ENCODE measurements at places on chromosomes 3 and 15.

DNA sequence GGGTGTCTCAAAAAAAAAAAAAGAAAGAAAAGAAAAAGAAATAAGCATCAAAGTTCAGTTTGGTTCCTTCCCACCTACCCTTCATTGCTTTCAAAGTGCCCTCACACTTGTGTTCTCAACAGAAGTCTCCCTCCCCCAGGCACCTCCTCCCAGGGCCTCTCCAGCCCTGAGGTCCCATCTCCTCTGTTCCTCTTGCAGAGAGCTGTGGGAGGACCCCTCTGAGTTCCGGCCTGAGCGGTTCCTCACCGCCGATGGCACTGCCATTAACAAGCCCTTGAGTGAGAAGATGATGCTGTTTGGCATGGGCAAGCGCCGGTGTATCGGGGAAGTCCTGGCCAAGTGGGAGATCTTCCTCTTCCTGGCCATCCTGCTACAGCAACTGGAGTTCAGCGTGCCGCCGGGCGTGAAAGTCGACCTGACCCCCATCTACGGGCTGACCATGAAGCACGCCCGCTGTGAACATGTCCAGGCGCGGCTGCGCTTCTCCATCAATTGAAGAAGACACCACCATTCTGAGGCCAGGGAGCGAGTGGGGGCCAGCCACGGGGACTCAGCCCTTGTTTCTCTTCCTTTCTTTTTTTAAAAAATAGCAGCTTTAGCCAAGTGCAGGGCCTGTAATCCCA, 6.1 kb downstream of the CYP1A2 start:
- no peak for DNase-seq

DNA sequence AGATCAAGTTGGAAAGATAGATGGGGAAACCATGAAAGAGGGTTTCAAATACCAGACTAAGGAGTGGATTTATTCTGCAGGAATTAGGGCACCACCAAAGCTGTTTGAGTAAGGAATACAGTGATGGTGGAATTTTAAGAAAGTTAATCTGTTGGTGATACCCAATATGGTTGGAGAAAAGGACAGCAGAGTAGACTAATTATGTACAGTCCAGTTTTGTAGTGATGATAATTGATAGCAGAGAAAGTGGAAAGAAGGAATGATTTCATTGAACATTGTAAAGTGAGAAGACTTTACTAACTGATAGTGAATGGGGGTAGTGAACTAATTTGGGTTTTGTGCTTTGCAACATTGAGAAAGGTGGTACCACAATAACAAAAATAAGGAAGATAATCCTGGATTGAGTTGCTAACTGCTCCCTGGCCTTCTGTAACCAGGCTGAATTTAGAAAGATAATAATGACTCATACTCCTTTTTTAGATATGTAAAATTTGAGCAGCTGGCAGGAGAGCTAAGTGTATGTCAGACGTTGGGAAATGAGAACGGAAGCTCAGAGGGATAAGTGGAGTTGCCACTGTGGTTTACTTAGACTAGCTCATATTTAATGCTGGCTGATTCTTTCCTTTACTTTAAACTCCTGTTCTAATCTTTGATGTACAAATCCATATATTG, 16.9 kb downstream of the TCAIM start:
- DNase-seq, result no peak

DNA sequence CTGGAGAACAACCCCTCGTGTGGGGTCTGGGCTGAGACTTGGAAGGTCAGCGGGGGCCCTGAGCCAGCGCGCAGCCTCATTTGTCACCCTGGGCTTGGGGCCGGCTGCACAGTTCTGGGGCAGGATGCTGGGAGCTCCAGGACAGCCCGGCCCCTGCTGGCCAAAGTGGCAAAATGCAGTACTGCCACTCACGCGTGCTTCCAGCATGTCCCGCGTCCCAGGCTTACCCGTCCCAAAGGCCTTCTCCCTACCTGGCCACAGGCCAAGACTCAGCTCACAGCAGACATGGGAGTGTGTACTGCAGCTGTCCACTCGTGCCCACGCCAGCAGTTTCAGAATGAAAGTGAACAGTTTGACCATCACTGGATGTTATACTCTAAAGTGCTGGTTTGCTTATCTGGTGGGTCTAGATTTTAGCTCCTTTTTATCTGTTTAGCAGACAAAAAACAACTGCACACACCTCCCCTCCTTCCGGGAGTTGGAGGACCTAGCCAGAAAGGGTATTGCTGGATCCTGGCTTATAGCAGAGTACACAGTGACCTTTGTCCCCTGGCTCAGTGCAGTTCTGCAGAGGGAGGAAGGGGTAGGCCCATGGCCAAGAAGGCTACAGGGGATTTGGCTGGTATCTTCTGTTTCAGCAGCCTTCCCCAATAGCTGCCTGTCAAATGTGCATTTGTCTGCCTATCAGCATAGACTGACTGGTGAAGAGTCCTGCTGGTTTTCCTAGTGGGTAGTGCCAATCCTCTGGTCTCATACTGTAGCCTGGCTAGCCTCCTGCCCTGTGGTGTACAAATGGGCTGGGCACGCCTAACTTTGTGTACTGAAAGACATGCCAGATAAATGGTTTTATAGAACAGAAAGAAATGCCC, 23.2 kb upstream of the IP6K2 start:
- DNase-seq, result no peak

- no peak for DNase-seq
Measured at GRCh38 chr15:60973637-60974415, 255.3 kb downstream of the RORA start.

GRCh38 chr3:40661284-40661683, 136.5 kb downstream of the ZNF621 start:
- DNase-seq, result no peak

- no peak for DNase-seq
Measured at GRCh38 chr15:63545520-63545919, 41.1 kb downstream of the USP3 start.

DNA sequence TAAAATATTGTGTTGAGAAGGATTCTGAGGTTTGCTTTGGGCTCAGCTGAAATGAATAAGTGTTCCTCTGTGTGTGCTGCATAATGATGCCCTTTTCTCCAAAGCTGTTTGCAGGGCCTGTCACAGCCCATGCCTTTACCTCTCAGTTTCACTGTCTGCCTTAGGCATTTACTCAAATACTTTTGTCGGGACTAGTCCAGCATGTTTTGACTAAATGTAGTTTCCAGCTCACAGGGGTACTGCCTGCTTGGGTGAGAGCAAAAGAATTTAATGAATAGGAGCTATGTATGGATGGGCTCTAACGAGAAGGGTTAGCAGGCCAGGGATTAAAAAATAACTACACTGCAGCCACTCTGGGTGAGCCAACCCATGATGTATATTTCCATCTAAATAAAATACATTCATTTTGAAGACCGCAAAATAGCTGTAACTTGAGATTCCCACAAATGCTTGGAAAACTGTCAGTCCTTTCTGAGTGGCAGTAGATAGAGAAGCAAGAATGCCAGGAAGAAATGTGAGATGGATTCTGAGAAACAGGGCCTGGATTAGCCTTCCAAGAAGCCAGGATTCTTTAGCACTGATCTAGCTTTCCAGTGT, 549.2 kb upstream of the TBL1XR1 start:
- DNase-seq, result no peak

- DNase-seq, result no peak
Measured at GRCh38 chr3:94522488-94522887, 459.6 kb downstream of the NSUN3 start.

GRCh38 chr3:160162440-160162839, 62.8 kb upstream of the C3orf80 start:
- DNase-seq, result no peak

DNA sequence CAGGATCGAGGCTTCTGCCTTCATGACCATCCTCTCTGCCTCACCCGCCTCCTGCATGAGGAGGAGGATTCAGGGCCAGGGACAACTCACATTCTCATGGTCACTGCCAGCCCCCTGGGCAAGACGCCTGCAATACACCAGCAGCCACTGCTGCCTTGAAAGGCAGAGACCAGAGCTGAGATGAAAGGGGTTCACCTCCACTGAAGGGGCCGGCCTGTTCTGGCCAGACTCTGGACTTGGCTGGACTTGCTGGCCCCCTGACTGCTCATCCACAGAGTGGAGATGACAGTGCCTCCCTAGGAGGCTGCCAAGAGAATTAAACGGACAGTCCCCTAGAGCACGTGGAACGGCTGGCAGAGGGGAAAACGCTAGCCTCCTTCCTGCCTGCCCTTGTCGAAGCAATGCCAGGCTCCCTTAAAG, 35.2 kb downstream of the MGLL start:
- no peak for DNase-seq

DNA sequence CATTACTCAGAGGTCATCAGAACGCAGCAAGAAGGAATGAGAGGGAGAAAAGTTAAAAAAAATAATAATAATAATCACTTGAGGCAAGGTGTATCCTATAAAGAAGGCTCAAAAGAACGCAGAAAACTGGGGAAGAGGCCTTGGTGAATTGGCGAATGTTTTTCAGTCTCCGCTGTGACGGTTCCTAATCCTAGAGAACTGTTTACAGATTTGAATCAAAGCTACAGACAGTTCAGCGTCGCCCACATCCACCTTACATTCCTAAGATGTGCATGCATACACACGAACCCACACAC, 634 bp downstream of the ZMAT3 start:
- no peak for DNase-seq

- DNase-seq, result no peak
Measured at GRCh38 chr15:66586155-66586976, 20.6 kb upstream of the LCTL start.

GRCh38 chr3:177451864-177452830, 254.9 kb upstream of the TBL1XR1 start:
- peak; percentile 38 for DNase-seq

GRCh38 chr3:53518495-53518981, 24.1 kb downstream of the CACNA1D start:
- DNase-seq, result no peak

- DNase-seq, result no peak
Measured at GRCh38 chr3:45547764-45548680, 46.5 kb upstream of the LIMD1 start.

GRCh38 chr3:195270079-195270816, 711 bp downstream of the XXYLT1 start:
- peak; percentile 56 for DNase-seq

DNA sequence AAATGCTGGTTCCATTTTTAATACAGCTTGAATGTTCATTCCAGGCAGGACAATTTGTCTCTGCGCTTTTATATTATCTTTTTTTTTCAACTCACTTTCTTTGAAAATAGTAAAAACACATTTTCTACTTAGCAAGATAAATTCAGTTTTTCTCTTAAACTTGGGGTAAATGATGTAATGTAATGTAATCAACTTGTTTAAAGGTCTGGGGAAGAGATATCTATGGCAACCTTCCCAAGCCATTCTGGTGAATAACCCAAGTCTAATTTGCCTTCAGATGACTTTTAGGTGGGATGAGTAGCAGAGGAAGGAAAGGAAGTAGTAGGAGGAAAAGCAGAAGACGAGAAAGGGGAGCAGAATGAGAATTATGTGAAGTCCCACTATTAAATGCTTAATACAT, 335.1 kb downstream of the SV2B start:
- no peak for DNase-seq

DNA sequence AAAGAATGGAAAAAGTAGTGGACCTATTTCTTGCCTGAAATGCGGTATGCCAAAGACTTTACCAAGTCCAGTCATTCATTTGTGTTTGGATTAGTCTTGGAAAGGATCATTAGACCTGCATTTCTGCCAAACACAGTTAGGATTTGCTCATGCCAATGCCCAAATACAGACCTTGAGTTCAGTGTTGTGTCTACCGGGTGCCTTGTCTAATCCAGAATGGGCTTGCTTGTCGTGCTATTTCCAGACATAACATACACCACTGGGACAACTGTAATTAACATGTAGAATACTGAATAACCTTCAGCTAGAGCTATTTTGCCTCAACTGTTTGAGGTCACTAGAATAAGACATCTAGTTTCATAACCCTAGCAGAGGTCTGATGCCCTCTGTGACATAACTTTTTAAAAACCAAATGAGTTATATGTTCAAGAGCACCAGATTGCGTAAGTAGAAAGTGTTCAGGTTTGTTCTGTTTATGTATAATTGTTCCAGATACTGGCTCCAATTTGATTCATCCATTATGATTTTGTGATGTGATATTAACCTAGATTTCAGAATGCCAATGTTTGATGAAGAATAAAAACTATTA, 145.3 kb upstream of the DPH6 start:
- no peak for DNase-seq

DNA sequence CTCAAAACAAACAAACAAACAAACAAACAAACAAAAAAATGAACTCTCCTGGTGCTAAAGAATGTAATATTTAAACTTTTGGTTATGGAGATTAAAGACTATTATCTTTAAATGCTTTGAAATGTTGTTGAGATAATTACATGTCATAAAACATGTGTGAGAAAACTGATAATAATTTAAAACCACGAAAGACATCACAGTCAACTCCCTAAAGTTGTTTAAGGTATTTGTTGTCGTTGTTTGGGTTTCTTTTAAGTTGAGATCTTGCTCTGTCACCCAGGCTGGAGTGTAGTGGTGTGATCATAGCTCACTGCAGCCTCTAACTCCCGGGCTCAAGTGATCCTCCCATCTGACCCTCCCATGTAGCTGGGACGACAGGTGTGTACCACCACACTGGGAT, 12.0 kb downstream of the EFCAB12 start:
- no peak for DNase-seq

DNA sequence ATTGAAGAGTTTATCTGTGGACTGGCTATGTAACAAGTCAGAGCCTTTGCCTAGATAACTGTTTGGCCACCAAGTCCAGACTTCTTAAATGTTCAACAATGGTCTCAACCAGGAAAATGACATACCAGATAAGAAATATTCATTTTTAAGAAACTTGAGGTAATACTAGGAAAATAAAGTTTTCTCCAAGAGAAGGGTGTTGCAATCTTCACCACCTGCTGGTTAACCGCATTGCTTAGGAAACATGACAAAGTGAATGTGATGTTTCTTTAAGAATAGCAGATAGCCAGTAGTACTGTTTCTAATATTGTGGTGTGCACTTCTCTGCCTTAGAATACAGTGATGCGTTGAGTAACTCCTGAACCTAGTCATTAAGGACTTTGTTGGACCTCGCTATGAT, 321.5 kb upstream of the CADM2 start:
- DNase-seq, result no peak

DNA sequence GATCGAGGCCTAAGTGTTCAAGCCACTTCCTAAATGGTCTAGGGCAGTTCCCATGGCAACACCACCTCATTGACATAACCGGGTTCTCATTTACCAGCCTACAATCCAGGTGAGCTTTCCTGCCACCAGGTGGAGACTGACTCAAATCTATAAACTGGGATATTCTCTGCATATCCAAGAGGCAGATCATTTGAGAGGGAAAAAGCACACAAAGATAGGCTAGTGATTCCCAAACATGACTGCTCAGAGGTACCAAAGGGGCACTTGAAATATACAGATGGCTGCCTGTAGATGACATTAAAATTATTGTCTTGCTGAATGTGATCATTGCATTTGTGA, 141.3 kb upstream of the PROK2 start:
- no peak for DNase-seq

GRCh38 chr3:114242947-114243346, 5.6 kb upstream of the ZNF80 start:
- DNase-seq, result no peak

GRCh38 chr3:153026026-153026425, 136.0 kb upstream of the RAP2B start:
- no peak for DNase-seq

Measured in NCI-H2227 treated with DMSO at 0.1 percent for 48 hours (cell line).